ENCODE measurements at places on chromosomes 11 and 22. TPM values are rescaled to one million over a fixed set of nuclear protein-coding genes. Genes with fewer than 3 reads are reported as not detected.

The TENM4 gene
- not detected for total RNA-seq

The OR9I1 gene
- total RNA-seq = not detected

GRCh38 chr11:119424276-119424675 is 1.3 kb upstream of the THY1 start:
- DNase-seq = no peak

GRCh38 chr11:101138245-101138930 is 8.8 kb upstream of the PGR start:
- no peak for DNase-seq

DNA sequence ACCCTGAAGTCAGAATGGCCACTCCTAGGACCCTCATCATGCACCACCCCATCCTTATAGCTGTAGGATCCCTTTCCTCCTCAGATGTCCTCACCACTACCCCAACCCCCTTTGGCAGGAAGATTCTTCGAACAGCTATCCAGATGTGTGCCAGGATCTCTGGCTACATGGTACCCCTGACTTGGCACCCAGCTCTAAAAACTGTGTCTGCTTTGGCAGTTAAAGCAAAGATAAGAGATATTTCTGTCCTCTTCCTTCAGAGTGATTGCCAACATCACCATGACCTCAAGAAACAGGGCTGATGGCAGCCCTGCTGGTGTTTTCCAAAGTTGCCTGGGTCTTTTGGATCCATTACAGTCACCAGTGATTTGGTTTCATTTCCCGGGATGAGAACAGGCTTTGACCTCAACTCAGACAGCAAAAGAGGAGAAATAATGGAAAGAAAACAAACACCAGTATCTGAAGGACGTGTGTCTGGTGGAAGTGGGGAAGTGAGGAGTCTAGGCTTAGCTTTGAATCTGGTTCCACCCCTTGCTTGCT is 4.3 kb upstream of the NRIP3 start:
- no peak for DNase-seq

- DNase-seq = no peak
Observed at GRCh38 chr22:46775850-46776826, 13.7 kb downstream of the TBC1D22A start.

DNA sequence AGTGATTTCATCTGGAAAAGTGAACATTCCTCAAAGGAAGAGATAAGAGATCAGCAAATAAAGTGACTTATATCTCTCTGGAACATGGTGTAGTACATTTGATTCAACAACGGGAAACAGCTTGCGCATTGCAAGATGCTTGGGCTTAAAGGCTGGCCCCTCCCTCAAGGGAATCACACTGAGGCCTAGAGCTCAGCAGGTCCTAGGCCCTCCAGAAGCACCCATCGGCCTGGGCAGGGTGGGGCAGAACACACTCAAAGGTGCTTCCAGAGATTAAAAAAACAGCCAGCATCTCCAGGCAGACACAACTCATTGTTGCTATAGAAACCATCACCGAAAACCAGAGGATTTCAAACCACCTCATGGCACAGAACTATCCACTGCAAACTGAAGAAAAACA is 69.0 kb upstream of the ARFGAP3 start:
- DNase-seq = no peak

GRCh38 chr11:44313761-44314489 is 4.0 kb upstream of the ALX4 start:
- no peak for DNase-seq

DNA sequence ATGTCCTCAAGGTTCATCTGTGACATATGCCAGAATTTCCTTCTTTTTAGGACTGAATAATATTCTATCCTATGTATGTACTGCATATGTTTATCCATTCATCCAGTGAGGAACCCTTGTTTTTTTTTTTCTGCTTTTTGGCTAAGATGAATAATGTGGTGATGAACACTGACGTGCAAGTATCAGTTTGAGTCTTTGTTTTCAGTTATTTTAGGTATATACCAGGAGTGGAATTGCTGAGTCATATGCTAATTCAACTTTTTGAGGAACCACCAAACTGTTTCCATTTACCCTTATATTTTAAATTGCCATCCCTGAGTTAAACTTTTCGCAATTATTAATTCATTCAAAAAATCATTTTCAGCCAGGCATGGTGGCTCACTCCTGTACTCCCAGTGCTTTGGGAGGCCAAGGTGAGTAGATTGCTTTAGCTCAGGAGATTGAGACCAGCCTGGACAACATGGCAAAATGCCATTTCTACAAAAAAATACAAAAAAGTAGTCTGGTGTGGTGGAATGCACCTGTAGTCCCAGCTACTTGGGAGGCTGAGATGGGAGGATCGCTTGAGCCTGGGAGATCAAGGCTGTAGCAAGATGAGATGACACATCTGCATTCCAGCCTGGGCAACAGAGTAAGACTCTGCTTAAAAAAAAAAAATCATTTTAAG is 64.2 kb downstream of the MICAL2 start:
- DNase-seq = no peak

All from NCI-H460 (cell line).